ENCODE measurements at places on chromosomes 16 and 17.

- DNase-seq: no peak
Observed at GRCh38 chr16:89498839-89499238, 8.5 kb upstream of the ANKRD11 start.

GRCh38 chr17:20952183-20952582 lies 90.6 kb downstream of the USP22 start:
- no peak for DNase-seq

DNA sequence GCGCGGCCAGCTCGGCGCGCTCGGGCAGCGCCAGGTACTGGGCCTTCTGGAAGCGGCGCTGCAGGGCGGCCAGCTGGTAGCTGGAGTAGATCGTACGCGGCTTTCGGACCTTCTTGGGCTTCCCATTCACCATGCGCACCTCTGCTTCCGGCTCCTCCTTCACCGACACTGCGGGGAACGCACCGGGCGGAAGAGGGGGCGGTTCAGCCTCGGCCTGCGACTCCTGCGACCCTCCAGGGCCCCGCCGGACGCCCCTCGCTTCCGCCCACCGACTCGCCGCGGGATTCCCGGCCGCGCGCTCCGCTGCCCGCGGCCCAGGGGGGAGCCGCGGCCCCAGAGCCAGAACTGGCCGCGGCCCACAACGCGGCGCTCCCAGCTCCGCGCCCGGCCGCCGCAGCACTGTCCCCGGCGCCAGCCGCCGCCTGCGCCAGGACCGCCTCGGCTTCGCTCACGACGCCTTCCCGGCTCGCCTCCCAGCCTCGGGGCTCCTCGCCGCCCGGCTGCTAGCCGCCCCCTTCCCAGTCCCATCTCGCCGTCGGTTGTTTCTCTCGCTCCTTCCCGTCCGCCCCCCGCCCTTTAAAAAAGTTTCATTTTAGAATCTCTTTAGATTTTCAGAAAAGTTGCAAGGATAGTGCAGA lies 1.5 kb downstream of the DLX3 start:
- DNase-seq: no peak

DNA sequence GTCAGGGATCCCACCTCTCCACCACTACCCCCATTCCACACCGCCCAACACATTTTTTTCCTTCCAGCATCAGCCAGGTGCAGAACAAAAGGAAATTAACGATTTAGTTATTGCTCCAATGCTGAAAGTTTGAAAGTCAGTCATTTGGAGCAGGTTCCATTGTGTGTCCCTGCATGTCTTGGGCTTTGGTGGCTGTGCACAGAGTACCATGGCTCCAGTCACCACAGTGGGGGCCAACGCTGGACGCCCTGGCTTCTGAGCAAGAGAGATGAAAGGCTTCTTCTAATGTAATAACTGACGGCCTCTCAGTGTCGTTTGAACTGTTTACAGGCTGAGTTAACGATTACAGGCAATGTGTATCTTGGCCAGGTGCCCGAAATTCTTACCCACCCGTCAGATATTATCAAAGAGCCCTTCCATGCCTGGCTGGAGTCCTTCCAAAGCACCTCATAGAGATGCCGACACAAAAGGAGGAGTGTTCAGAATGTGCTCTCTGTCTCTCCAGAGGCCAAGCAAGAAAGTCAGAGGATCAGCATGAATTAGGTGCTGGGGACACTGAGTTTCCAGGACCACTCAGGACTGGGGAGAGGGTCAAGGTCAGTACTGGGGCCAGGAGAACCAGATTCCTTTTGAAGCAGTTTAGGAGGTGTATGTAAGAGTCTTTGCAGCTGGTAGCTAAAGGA lies 25.9 kb downstream of the RNF43 start:
- DNase-seq: no peak

DNA sequence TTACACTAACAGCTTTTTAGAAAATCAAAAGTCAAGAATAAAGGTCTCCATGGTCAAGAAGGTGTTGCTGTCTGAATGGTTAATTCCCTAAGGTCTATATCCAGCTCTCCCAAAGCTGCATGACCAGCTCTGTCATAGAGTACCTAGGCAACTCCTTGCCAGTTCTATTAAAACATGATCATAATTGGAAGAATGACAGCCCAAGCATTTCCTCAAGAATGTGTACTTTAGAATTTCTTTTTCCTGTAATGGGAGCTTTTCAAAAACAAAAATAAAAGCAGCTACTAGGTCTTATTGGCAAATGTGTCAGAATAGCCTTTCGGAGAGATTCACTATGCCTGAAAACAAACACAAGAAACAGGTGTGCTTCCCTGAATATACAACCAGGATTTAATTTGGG lies 7.9 kb downstream of the SPOP start:
- no peak for DNase-seq

- no peak for DNase-seq
Observed at GRCh38 chr17:36532435-36532975, 2.2 kb downstream of the MYO19 start.

DNA sequence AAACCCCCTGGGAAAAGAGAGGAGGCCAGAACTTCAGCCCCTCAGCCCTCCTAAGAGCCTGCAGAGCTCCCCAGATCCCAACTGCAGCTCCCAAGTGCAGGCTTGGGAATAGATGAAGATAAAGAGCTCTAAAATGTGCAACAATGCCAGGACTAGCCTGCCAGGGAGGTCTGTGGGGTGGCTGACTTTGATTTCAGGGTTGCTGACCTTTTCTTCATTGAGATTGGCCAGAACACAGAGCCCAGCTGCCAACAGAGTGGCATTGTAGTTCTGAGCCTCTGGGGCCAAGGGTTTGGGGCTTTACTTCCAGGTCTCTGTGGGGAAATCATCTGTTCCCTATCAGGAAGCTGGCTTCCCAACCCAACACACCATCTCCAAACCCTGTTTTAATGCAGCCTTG lies 120.6 kb downstream of the COPRS start:
- no peak for DNase-seq

GRCh38 chr17:1515640-1516387 lies 598 bp downstream of the INPP5K start:
- no peak for DNase-seq

DNA sequence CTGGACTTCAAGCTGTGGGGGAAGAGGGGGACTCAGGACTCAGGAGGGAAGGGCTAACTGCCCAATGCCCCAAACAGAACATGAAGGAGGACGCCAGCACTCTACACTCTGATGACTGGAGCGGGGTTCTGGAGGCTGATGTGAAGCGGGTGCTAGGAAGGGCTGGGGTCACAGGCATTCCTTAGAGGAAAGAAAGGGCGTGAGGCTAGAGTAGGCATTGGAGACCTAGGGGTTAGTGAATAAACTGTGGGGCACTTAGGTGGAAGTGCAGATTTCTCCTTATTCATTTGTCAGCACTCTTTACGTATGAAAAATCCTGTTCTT lies 760 bp upstream of the LMF1 start:
- DNase-seq: no peak

DNA sequence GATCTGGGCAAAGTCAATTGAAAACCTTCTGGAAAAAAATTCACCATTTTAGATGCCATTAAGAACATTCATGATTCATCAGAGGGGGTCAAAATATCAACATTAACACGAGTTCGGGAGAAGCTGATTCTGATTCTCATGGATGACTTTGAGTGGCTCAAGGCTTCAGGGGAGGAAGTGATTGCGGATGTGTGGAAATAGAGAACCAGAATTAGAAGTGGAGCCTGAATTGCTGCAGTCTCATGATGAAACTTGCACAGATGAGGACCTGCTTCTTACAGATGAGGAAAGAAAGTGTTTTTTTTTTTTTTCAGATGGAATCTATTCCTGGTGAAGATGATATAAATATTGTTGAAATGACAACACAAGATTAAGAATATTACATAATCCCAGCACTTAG lies 12.9 kb downstream of the ITGAX start:
- no peak for DNase-seq

DNA sequence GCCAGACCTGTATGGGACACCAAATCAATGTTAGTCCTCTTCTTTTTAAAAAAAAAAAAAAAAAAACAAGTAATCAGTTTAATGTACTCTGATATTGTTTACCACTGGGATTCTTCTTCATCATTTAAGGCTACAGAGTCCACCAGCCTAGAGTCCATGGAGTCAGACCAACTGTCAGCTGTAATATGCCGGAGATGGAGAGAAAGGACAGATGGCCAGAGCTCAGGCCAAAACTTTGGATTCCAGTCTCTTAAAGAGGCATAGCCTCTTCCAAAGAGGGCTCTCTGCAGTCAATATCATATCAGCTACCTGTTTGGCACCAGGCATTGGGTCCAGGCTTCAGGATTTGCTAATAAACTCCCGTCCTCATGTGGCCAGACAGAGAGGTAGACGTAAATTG lies 469.6 kb upstream of the HSBP1 start:
- no peak for DNase-seq

All from stimulated activated CD8-positive, alpha-beta memory T cell treated with anti-CD3 and anti-CD28 coated beads, Interleukin-15, amount 100 ng/mL, for 48 hours (primary cell).